ENCODE measurements at places on chromosomes 6 and 20.

GRCh38 chr6:135086414-135086764, 31.8 kb upstream of the HBS1L start:
- no peak for DNase-seq

GRCh38 chr6:13038315-13038714, 290.0 kb downstream of the TBC1D7 start:
- DNase-seq, result no peak

DNA sequence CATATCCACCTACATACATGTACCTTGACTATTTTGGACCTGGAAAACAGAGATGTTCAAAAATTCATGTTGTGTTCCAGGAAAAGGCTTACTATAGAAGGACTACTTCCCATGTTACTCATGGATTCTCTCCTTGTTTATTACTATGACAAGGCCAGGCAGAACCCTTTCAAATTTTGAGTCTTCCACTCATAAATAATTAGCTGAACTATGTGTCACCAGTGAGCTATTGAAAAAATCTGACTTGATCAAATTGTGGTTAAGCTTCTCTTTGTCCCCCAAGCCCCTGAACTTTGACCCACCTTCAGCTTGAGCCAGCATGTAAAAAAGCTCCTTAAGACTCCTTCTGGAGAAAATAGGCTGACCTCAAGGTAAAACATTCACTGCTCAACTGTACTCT, 1142.8 kb upstream of the EYS start:
- no peak for DNase-seq

- DNase-seq, result no peak
These were observed 456.8 kb upstream of the GJE1 start for GRCh38 chr6:141675957-141676356.

DNA sequence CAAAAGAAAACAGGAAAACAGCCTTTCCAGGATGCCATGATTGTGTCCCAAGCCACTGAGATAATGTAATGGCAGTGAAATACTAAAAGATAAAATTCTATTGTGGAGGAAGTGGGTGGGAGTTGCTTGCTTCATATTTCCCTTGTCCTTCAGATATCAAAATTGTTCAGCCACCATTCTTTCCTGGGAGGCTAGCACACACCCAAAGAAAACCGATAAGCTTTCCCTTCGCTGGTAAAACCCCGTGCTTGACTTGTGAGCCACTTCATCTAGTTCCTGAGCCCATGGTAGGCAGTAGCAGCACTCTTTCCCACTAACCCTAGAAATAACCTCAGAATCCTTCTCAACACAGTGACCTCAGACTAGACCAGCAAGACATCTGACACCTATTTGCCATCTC, 357.4 kb upstream of the PLCB4 start:
- no peak for DNase-seq

GRCh38 chr6:3962291-3963280, 113.4 kb downstream of the FAM50B start:
- no peak for DNase-seq

Data from GM13977 (cell line).